ENCODE measurements at places on chromosomes 13 and 19.

DNA sequence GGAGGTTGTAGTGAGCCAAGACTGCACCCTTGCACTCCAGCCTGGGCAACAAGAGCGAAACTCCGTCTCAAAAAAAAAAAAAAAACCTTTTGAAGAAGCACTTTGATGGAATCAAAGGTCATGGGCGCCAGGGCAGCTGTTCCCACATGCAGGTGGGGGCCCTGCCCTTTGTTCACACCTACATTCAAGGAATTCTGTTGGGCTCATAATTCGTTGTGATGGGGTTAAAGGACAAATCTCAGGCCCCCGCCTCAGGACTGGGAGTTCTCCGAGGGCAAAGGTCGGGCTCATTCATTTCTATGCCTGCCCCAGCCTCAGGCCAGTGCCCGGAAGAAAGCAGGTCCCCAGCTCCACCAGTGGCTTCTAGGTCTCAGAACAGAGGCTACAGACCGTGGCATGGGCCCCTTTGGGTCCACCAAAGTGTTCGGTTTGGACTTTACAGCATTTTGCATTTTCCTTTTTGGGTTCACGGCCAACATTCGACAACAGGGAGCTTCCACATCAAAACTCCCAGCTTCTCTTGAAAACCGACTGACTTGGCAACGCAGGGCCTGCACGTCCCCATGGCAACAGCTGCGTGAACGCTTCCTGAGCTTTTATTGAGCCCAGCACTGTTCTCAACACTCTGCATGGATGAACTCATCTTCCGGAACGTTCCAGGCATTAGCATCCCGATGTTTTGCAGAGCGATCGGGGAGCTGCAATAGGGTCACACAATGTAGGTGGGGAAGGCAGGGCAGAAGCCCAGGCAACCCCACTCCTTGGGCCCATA is 10.1 kb upstream of the GTF2F1 start:
- H3K27me3 ChIP-seq: no peaks in the 10 kb centered on the region
- H3K4me3 ChIP-seq: no peak overlapping the region
- H3K36me3 ChIP-seq: no peaks in the 10 kb centered on the region
- no peak overlapping the region for H3K27ac ChIP-seq
- peaks cover 2% of the 10 kb centered on the region for H3K4me1 ChIP-seq
- no peak for DNase-seq

GRCh38 chr13:99980824-99981734 is 505 bp upstream of the ZIC2 start:
- peaks cover 64% of the 10 kb centered on the region for H3K27me3 ChIP-seq
- H3K27ac ChIP-seq: no peak overlapping the region
- H3K4me1 ChIP-seq: peaks cover 29% of the 10 kb centered on the region
- no peak for DNase-seq
- H3K4me3 ChIP-seq: no peak overlapping the region

DNA sequence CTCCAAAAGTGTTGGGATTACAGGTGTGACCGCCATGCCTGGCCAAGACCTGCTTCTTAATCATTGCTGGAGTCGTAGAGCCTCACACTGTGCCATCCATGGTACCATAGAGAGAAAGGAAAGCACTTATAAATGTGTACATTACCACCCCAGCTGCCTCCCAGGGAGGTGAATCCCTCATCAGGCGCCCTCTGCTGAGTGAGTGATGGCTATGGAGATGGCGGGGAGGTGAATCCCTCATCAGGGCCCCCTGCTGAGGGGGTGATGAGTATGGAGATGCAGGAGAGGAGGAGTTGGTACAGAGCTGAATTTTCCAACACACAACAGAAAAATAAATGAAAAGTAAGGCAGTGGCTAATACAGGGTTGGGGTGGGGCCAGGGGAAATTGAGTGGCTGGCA is 263.4 kb downstream of the UQCRFS1 start:
- H3K27me3 ChIP-seq: no peaks in the 10 kb centered on the region
- no peaks in the 10 kb centered on the region for H3K4me1 ChIP-seq
- DNase-seq: no peak
- H3K4me3 ChIP-seq: no peak overlapping the region
- H3K36me3 ChIP-seq: no peaks in the 10 kb centered on the region

DNA sequence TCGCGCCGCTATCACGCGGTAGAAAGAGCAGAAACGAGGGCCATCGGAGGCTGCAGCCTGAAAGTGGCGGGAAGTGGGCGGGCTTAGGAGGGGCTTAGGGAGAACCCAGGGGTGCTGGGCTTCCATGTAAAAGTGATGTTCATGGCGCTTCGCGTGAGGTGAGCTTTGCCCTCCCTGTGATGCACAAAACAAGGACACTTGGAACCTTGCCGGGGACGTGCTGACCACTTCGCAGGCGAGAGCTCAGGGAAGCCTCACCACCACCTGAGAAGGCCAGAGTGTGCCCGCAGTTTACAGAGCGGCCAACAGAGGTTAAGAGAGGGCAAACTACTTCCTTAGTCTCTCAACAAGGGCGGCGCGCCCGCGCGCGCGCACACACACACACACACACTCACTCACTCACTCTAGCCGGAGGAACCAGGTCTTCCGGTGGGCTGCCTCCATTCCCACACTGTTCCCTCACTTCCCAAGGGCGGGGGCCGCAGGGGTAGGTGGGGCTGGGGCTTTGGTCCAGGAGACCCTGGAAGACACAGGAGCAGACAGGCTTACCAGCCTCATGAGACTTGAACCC is 651 bp downstream of the GAPDHS start:
- peak overlapping the region; percentile 57 for H3K4me3 ChIP-seq
- DNase-seq: peak; percentile 73
- peaks cover 39% of the 10 kb centered on the region for H3K27me3 ChIP-seq
- H3K36me3 ChIP-seq: no peaks in the 10 kb centered on the region

- H3K4me1 ChIP-seq: no peaks in the 10 kb centered on the region
- no peaks in the 10 kb centered on the region for H3K27me3 ChIP-seq
- H3K4me3 ChIP-seq: no peak overlapping the region
Measured at GRCh38 chr19:8423817-8424223, 10.7 kb downstream of the MARCHF2 start.

- no peaks in the 10 kb centered on the region for H3K27me3 ChIP-seq
- H3K4me1 ChIP-seq: no peaks in the 10 kb centered on the region
- no peak for DNase-seq
- peaks cover 63% of the 10 kb centered on the region for H3K36me3 ChIP-seq
- H3K4me3 ChIP-seq: no peak overlapping the region
Measured at GRCh38 chr19:48216933-48217332, 38.8 kb downstream of the CARD8 start.

GRCh38 chr13:33537026-33537425 is 251.5 kb upstream of the STARD13 start:
- no peak for DNase-seq
- H3K27ac ChIP-seq: no peak overlapping the region
- peaks cover 15% of the 10 kb centered on the region for H3K4me1 ChIP-seq
- H3K36me3 ChIP-seq: peaks cover 5% of the 10 kb centered on the region

GRCh38 chr13:33571618-33572017 is 246.3 kb upstream of the RFC3 start:
- H3K27me3 ChIP-seq: no peaks in the 10 kb centered on the region
- no peak overlapping the region for H3K27ac ChIP-seq
- no peak for DNase-seq
- no peak overlapping the region for H3K4me3 ChIP-seq
- no peaks in the 10 kb centered on the region for H3K36me3 ChIP-seq
- peaks cover 7% of the 10 kb centered on the region for H3K4me1 ChIP-seq

- DNase-seq: no peak
- H3K27me3 ChIP-seq: no peaks in the 10 kb centered on the region
- H3K4me1 ChIP-seq: no peaks in the 10 kb centered on the region
- no peaks in the 10 kb centered on the region for H3K36me3 ChIP-seq
Measured at GRCh38 chr13:59086147-59086546, 1077.6 kb downstream of the DIAPH3 start.

- no peaks in the 10 kb centered on the region for H3K4me1 ChIP-seq
- no peaks in the 10 kb centered on the region for H3K27me3 ChIP-seq
Measured at GRCh38 chr13:89407357-89407756, 1736.2 kb downstream of the SLITRK5 start.

DNA sequence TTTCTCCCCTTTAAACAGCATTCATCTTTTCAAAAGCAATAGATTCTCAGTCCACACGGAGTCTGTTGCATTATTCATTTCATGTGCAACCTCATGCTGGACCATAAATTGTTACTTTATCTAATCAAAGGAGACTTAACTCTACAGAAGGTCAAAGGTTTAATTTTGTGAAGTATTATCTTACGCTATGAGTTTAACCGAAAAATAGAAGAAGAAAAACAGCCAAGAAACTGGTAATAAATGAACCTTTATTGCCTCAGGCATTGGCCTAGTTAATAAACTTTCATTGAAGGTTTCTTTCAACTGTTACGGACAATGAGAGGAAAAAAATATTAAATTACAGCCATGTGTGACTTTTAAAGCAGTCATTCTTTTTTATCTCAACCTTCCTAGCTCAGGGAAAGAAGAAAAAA is 223.6 kb downstream of the DACH1 start:
- no peaks in the 10 kb centered on the region for H3K27me3 ChIP-seq
- DNase-seq: no peak
- H3K27ac ChIP-seq: no peak overlapping the region
- no peaks in the 10 kb centered on the region for H3K4me1 ChIP-seq
- H3K4me3 ChIP-seq: no peak overlapping the region

DNA sequence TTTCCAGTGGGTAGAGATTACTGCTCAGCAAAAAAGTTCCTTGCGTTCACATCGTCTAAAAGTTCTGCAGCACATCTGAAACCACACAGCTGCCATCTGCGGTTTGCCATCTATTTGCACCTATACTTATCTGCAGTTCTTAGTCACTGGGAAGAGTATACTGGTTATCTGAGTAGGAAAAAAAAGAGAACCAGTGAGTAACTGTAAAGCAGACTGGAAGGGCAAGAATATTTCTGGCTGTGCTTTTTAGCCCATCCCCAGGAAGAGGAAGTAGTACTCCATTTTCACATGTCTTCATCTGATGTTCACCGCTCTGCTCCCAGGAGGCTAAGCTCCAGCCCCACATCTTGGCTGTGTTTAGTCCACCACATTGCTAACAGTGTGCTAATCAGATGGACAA is 35.6 kb downstream of the EFNB2 start:
- no peak overlapping the region for H3K4me3 ChIP-seq
- H3K27ac ChIP-seq: no peak overlapping the region

GRCh38 chr13:32010136-32010535 is 21.4 kb upstream of the FRY start:
- H3K4me3 ChIP-seq: no peak overlapping the region
- no peak overlapping the region for H3K27ac ChIP-seq
- DNase-seq: no peak
- H3K4me1 ChIP-seq: no peaks in the 10 kb centered on the region
- peaks cover 11% of the 10 kb centered on the region for H3K27me3 ChIP-seq
- H3K36me3 ChIP-seq: no peaks in the 10 kb centered on the region

- H3K4me1 ChIP-seq: no peaks in the 10 kb centered on the region
- no peak for DNase-seq
- no peaks in the 10 kb centered on the region for H3K27me3 ChIP-seq
- no peak overlapping the region for H3K4me3 ChIP-seq
- no peak overlapping the region for H3K27ac ChIP-seq
- H3K36me3 ChIP-seq: peaks cover 7% of the 10 kb centered on the region
Measured at GRCh38 chr19:53041366-53041765, 3.2 kb upstream of the ERVV-2 start.

GRCh38 chr19:10332158-10332964 is 968 bp downstream of the RAVER1 start:
- H3K4me3 ChIP-seq: peak overlapping the region; percentile 99
- peak overlapping the region; percentile 94 for H3K27ac ChIP-seq
- peaks cover 40% of the 10 kb centered on the region for H3K4me1 ChIP-seq
- peaks cover 40% of the 10 kb centered on the region for H3K36me3 ChIP-seq
- no peaks in the 10 kb centered on the region for H3K27me3 ChIP-seq

GRCh38 chr19:49512970-49513745 is 697 bp downstream of the FCGRT start:
- H3K36me3 ChIP-seq: no peaks in the 10 kb centered on the region
- peaks cover 18% of the 10 kb centered on the region for H3K4me1 ChIP-seq
- H3K27me3 ChIP-seq: no peaks in the 10 kb centered on the region
- H3K4me3 ChIP-seq: peak overlapping the region; percentile 72
- DNase-seq: no peak

- H3K27me3 ChIP-seq: no peaks in the 10 kb centered on the region
- H3K36me3 ChIP-seq: no peaks in the 10 kb centered on the region
- peak overlapping the region; percentile 85 for H3K27ac ChIP-seq
- H3K4me3 ChIP-seq: peak overlapping the region; percentile 69
Measured at GRCh38 chr19:14149509-14149994, 13.2 kb upstream of the ASF1B start.

DNA sequence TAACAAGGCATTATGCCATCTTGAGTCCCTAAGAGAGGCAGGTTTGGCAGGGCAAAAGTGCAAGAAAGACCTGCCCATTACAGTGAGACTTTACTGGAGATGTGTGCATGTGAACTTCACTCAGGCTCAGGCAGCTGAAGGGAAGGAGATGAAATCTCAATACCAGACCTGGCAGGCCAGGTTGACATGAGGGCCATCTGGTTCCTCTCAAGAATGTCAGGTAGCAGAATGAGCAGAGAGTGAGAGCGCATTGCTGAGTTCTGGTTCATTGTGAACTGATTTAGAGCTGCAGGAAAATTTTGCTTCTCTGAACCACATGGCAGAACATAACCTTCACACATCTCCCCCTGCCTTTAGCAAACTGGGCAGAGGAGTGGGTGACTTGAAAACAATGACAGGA is 406.3 kb downstream of the GPC5 start:
- DNase-seq: no peak
- H3K27me3 ChIP-seq: no peaks in the 10 kb centered on the region
- no peak overlapping the region for H3K4me3 ChIP-seq
- H3K27ac ChIP-seq: no peak overlapping the region
- no peaks in the 10 kb centered on the region for H3K4me1 ChIP-seq

Data from activated CD8-positive, alpha-beta memory T cell treated with anti-CD3 and anti-CD28 coated beads, Interleukin-2, amount 10 ng/mL, durations not matched to agents 7 days and 5 days (primary cell).